CD8-positive, alpha-beta T cell (primary cell): ENCODE measurements at places on chromosomes 2 and 18.

DNA sequence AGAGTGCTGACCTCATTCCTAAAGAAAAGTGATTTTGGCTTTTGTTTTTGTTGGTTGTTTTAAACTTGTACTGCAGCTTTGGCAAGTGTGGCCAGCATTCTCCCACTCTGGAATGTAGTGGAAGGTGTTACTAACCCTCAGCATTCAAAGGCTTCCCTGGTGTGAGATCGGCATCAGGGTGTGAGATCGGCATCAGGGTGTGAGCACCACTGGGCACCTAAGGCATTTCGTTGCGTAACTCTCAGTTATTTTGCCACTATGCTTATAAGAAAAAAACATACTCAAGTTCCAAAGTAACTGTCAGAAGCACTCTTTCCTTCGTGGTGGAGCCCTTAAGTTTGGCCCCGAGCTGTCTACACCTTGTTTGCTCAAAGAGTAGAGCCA lies 1.7 kb downstream of the CYBRD1 start:
- no peak for DNase-seq

GRCh38 chr2:233064530-233065199 lies 4.5 kb downstream of the INPP5D start:
- no peak for DNase-seq

DNA sequence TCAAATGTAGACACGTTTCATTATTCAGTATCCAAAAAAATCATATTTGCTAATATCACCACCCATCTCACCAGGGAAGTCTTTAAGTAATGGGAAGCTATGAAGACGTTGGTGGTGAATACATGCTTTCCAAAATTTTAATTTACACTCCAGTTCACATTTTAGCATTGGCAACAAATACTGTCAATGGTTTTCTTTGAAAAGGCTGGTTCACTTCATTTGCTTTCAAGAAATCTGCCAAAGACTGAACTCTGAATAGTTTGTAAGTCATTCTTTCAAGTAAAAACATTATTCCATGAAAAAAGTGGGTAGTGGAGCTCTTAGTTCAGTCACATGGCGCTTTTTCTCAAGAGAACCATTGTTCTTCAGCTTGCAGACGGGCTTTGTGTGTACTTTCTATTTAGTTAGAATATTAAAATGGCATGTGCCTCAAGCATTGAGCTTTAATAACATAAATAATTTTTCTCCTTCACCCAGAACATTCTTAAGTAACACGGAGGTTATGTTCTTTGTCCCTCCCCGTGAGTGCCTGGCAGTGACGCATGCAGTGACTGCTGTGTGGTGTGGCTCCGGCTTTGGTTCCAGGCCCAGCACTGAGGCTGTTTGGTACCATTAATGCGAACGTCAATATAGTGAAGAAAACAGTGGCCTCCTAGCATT lies 300.0 kb upstream of the HDAC4 start:
- no peak for DNase-seq

DNA sequence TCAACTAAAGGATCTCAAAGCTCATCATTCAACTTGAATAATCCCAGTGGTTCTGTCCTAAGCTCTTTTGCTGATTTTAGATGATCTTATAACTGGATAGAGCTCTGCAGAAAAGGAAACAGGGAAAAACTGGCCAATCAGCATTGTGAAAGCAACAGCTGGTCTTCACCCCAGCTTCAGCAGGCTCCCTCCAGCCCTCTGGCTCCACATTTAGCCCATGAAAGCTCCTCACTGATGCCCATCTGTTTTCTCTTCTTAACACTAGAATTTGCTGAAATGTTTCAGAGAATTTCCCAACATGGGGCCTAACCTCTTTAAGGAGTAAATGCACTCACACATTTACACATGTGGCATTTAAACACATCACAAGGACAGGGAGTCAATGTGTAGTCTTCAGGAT lies 223.3 kb downstream of the CNTNAP5 start:
- DNase-seq: no peak

DNA sequence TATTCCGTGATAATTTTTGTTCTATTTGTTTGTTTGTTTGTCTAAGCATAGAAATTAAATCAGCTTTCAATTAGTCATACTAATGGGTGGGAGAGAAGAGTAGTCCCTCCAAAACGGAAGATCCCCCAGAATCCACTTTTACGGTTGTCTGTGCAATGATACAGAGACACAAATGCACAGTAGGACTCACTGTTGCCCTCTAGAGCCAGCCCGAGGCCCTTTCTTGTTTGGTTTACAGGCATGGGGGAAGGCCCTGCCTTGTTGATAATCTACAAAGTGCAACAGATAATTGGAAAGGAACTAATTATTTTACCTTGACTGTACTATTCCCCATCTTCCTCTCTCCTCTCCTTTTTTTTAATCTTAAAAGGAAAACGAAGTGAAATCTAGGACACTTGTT lies 121.1 kb downstream of the ACOXL start:
- no peak for DNase-seq

- no peak for DNase-seq
Measured at GRCh38 chr2:204205082-204205481, 268.5 kb downstream of the ICOS start.

DNA sequence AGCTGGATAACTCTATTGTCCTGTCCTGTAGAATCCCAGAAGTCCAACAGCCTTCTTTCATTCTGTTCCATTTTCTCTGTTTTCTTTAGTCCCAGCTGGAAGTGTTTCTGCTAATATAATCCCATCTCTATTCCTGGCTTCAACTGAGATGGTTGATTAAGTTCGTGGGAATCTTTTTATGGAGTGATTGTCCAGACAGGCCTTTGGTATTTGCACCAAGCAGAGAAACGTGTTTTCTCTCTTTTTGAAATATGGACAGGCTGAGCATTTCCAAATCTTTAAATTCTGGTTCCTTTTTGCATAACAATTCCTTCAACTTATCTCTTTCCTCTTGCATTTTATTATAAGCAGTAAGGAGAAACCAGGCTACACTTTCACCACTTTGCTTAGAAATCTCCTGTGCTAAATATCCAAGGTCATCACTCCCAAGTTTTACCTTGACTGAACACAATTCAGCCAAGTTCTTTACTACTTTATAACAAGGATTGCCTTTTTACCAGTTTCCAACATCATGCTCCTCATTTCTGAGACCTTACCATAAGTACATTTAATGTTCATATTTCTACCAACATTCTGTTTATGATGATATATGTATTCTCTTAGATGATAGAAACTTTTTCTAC lies 108.8 kb downstream of the ZFP36L2 start:
- DNase-seq: no peak

GRCh38 chr2:127590386-127591190 lies 55.1 kb downstream of the MYO7B start:
- DNase-seq: no peak

DNA sequence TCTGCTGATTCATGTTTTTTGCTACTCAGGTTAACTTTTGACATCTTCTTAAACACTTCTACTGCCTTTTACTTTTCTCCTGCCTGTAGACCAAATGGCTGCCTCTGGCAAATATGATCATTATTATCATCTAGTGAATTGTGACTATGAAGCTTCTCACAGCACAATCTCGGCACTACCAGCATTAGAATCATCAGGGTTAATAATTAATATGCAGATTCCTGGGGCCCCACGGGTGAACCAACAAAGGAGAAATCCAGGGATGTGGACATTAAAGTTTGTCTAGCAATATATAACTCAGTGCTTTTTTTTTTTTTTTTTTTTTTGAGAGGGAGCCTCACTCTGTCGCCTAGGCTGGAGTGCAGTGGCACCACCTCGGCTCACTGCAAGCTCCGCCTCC lies 136.1 kb downstream of the SPOPL start:
- no peak for DNase-seq

DNA sequence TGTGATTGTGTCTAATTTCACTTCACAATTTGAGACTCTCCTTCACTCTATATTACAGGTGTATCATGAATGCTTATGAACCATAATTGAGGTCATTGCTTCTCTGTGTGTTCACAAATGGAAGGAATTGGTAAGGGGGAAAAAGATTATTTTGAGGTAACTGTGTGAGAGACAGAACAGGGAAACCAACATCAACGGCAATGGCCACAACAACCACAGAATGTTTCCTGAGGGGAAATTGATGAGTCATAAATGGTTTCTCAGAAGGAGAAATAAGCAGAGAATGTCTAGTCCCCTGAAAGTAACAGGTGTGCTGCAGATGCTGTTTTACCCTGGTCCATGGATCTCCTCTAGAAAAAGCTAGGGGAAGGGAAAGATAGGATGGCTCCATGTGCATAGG lies 361.2 kb upstream of the GALNT5 start:
- no peak for DNase-seq
